Gastroesophageal sphincter (tissue), 4 donors: ENCODE measurements at places on chromosomes 1 and 21. TPM values are rescaled to one million over a fixed set of nuclear protein-coding genes. Genes with fewer than 3 reads are reported as not detected.

DNA sequence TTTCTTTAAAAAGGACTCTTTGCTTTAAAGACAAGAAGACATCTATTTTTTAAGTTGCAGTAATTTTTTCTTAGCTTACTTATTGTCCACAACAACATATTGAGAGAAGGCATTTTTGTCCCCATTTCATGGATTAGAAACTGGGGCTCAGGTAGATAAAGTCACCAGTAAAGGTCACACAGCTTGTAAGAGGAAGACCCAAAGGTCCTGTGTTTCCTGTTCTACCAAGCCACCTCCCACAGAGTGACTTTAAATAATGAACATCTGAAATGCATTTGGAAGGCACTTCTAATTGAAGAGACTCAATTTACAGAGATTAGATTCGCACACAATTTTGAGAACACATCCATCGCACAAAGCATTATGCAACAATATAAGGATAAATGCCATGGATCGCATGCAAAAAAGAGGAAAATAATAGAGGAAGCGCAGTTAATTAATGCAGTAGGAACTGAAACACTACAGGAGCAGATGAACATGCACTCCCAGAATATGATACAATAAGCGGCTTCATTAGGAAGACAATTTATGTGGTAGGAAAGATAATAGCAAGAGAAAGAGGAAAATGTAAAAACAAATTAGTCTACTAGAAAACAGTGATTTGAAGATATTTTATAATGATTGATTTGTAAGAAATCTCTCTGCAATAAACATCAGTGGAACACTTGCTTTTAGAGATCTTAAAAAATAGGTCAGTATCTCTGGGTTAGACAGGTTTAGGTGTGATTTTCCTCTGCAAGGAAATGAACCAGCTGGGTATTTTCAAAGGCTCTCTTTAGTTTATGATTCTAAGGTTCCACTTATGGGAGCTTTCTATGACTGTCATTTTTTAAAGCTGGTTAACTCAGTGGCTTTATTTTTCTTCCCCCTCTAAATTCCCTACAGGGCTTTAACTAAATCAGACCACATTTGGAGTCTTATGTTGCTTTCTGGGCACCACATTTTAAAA is 27.1 kb upstream of the CD2 start:
- no peak for ATAC-seq

The TRIM58 gene
- not detected for total RNA-seq

The MATN1 gene
- not detected for total RNA-seq

The CCDC28B gene
- total RNA-seq, result 4.5 TPM

GRCh38 chr1:94215955-94216354 is 21.4 kb downstream of the ARHGAP29 start:
- no peak for ATAC-seq

GRCh38 chr1:6389971-6390370 is 3.6 kb downstream of the ACOT7 start:
- ATAC-seq, result no peak

The DR1 gene
- 35.4 TPM for total RNA-seq

DNA sequence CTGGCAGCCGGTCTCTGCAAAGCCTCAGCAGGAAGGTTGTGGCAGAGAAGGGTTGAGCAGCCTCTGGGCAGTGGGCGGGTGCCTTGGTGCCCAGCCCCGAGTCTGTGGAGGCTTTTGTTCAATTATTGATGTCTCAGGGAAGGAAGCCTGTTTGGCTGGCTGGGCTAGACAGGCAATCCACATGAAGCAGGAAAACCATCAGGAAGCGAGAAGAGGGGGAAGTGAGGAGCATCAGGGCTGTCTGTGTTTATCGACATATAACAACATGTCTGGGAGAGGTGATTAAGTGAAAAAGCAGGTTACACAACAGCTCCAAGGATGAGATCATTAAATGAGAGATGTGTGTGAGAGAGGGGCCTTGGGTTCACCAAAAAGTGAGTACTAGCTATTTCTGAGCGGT is 105.4 kb downstream of the UBE2U start:
- ATAC-seq, result no peak

The PTPN14 gene
- 96.8 TPM for total RNA-seq

The SHISA4 gene
- total RNA-seq, result 31.0 TPM

GRCh38 chr1:170009551-170009950 is 64.9 kb downstream of the KIFAP3 start:
- ATAC-seq, result no peak

DNA sequence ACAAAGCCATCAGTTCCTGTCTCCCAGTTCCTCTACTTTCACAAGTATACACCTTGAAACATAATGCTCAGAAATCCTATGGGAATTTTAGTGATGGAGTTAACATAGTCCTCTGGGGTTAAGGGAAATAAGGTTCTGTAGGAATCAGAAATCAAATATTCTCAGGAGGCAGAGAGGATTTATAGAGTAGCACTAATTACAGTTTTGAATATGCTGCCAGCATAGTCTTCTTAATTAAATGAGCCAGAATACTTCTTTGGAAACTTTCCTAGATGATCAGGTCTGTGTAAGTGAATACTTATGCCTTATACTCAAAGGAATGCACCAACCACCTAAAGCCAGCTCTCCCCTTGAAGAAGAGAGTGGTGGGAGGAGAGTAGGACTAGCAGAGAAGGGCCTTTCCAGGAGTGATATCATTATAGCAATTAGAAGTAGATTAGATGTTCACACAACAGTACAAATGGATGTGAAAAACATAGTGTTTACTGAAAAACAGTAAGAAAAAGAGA is 31.4 kb upstream of the DIRAS3 start:
- ATAC-seq, result no peak

DNA sequence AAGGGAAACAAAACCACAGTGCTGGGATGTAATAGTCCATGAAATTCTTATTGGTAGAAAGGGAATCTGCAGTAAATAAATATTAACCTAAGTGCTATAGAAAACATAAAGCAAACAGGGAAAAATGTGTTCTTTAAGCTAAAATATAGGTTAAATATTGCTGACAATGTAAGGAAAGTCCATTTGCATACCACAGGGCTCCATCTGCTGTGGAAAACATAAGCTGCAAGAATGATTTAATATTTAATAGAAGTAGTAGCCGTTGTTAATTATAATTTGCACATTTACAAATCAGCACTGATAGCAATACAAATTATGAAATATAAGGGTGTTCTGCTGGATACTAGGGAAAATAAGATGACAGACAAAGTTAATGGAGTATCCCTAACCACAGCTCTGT is 444.9 kb upstream of the PKN2 start:
- no peak for ATAC-seq

DNA sequence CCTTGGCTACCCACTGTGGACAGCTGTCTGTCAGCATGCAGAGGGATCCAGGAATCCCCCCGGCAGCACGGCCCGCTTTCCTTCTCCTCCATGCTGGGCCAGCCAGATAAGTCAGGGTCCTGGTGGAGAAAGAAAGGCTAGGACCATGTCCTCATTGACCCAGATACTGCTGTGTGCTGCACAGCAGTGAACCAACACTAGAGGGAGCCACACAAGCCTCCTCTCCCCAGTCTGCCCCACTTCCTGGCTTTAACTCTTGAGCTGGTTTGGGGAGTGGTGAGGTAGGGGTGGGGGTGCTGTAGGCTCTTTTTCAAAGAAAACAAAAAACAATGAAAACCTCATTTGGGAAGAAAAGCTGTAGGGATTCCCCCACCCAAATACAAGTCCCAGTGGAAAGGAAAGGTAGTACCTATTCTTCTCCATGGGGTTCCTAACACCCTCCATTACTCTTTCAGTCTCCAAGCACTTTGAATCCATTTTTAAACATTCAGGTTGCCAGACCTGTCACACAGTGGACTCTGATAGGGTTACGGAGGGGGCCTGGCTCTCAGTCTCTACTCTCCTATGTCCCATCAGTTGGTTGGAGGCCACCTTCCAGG is 84.9 kb upstream of the CD1D start:
- peak; percentile 67 for ATAC-seq

The MAEL gene
- 1.1 TPM for total RNA-seq

DNA sequence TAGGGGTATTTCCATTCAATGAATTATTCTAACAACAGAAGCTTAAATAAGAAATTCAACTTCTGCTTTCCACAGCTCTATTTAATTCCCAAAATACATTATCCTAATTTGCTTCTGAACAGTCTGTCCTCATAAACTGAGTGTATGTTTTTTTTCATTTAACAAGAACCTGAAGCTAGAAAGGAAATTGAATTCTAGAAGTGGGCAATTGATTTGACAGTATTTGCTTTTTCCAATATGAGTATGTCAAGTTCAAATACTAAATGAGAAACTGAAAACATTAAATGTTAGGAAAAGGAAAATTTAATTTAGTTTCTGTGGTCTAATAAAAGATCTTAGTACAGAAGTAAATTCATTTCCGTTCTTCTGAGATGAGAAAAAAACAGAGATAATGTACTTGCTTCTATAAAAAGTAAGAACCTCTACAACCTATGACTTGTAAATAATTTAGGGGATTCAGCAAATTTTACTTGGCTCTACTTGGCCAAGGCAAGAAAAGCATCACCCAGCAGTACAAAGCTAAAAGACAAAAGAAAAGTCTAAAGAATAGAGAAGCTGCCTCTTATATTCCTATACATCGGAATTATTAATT is 31.1 kb downstream of the RAB3GAP2 start:
- no peak for ATAC-seq

GRCh38 chr1:40638097-40639036 is 27.1 kb downstream of the RIMS3 start:
- no peak for ATAC-seq

DNA sequence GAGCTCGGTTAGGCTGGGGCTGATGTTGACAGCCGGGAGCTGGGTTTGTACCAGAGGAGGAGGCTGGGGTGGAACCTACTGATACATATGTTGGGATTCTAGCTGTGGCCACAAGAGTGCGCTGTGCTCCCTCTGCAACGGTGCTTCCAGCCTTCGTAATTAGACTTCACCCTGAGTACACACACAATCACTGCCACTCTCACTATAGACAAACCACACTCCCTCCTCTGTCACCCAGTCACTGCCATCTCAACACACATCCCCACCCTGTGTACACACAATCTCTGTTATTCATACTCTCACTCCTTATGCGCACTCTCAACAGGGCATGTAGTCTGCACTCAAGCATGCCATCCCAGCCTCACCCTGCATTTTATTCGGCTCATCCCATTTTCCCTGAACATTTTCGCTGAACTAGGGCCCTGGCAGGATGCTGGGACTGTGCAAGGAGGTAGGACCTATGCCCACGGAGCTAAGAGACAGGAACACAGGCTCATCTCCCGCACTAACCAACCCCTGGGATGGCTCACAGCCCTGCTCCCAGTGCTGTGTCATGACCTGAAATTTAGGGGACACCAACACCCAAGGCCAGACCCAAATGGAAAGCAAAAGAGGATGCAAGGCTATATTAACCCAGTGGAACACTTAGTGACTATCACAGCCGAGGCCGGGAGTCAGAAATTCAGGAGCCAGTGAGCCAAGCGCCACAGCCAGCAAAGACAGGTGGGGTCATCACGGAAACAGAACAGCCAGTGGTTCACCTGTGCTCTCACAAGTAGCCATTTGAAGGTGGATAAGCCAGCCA is 5.7 kb downstream of the GJB3 start:
- ATAC-seq, result peak; percentile 55
